ENCODE measurements at places on chromosomes 3 and 15.

GRCh38 chr15:65816441-65816840 lies 24.3 kb upstream of the DENND4A start:
- DNase-seq: no peak

GRCh38 chr15:66226736-66227135 lies 26.8 kb downstream of the MEGF11 start:
- DNase-seq: no peak

DNA sequence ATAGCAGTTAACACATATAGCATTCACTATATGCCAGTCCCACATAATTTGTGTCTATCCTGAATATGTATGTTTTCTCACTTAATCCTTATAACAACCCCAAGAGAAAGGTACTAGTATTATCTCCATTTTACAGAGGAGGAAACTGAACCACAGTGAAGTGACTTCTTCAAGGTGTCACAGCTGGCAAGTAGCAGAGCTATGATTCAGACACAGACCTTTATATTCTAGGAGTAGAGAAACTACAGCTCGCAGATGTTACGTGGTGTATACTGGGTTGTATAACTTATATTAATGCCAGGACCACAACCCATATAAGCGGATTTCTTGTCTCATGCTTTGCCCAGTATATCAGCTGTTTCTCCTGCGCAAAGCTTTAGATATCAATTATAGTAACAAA lies 29.5 kb upstream of the ICE2 start:
- DNase-seq: no peak

- DNase-seq: no peak
Measured at GRCh38 chr3:74363346-74363745, 251.1 kb downstream of the CNTN3 start.

GRCh38 chr15:68646696-68647095 lies 67.9 kb downstream of the CORO2B start:
- DNase-seq: no peak

DNA sequence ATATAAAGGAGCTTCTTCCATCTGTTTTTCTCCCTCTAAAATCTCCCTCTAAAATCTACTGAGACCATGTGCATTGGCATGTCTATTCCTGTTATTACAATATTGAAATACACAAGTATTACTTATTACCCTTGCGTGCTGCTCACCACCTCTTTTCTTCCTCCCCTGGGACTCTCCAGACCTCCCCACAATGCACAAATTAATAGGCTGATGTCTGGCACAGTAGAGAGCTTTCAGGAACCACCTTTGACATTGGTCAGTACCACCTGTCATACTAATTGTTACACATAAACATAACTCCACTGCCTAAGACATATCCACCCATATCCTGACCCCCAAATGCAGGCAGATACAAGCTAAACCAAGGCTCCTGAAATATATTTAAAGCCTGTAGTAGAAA lies 722.6 kb downstream of the FHIT start:
- no peak for DNase-seq
